Activated naive CD4-positive, alpha-beta T cell (primary cell): ENCODE measurements at places on chromosomes 12 and 14.
A peak's percentile ranks its signal among the peaks of the same experiment; 100 is the strongest.

DNA sequence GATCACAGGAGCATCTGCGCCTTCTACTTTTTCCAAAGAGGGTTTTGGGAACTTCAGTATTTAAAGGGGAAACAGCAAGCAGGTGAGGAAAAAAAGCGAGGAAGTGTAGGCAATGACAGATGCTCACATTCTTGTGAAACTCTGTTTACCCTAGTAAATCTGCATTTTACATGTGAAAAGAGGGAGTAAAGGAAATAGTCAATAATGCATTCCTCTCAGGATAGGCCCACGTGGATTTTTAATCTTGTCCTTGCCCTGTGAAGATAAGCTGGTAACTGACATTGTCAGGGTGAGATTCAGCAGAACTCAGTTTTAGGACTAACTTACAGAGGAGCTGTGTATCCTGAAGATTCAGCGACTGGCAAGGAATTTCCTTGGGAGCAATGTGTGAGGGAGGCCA is 1119.2 kb upstream of the TMEM132C start:
- DNase-seq, result no peak

DNA sequence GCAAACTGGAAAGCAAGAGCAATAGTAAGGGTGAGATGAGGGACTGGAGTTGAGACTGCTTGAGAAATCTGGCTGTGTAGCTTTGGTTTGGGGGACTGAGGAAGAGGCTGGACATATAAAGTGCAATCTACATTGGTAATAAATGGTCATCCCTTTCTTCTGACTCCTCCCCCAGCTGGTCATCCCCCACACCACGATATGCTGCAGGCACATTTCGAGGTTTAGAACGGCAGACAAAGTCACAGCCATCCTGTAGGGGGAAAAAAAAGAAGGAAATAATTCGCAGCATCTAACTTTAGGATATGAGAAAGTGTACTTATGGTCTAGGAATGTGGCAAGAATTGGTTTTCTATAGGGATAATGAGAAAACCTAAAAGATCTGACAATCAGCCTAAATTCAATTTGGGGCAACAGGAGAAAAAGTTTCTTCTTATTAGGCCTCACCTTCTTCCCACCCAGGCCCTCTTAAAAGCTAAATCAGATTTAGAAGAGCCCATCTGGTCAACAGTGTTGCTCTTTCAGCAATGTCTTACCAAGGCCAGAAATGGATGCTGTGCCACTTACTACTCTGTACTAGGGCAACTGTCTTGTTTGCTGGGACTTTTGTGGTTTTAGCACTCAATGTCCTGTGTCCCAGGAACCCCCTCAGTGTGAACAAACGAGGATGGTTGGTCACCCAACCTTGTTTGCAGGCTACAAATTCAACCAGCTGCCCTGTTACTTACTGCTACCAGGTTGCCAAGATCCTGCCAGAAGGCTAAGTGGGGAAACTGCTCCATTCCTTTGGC is 7.6 kb downstream of the M6PR start:
- DNase-seq, result no peak

GRCh38 chr14:99420711-99421110 is 59.9 kb downstream of the SETD3 start:
- peak; percentile 45 for DNase-seq

DNA sequence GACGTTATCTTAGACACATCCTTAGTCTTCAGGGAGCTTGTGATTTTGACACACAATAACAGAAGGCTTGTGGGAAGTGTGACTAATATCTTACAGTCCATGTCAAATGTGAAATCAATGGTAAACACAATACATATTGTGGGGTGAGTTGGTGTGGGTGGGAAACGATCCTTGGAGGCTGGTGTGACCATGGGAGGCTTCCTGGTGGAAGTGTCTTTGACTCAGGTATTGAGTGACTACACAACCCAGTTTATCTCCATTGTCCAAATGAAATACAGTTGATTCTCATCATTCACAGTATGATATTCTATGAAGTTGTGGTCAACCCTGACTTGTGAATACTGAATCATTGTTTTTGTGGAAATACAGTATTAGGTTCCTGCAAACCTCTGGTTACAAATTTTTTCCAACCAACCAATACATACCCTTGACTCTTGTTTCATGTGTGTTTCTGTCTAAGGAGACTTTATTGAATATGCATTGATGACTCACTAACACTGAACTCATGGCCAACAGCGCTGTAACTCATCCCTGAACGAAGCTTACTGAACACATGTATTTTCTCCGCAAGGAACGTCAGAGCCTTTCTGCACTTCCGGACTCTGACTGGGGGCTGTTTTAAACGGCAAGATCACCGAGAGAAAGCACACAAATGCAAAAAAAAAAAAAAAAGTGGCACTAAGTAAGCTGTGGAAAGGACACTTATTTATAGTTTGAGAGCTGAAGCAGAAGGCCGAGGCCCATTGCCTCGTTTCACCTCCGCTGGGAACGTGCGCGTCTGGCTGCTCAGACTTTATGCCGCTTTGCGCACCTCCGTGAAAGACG is 59.0 kb downstream of the CLMN start:
- DNase-seq, result no peak
